ENCODE measurements at places on chromosomes 1 and 21. TPM values are rescaled to one million over a fixed set of nuclear protein-coding genes. Genes with fewer than 3 reads are reported as not detected.

TDRD10 gene
- total RNA-seq = not detected

BARHL2 gene
- not detected for total RNA-seq

FASLG gene
- total RNA-seq = 3.4 TPM

EVA1C gene
- 13.9 TPM for total RNA-seq

MAGI3 gene
- 4.5 TPM for total RNA-seq

GRCh38 chr1:53895421-53895820 is 1.4 kb downstream of the DIO1 start:
- H3K27me3 ChIP-seq = peaks cover 8% of the 10 kb centered on the region
- no peak overlapping the region for H3K4me3 ChIP-seq
- H3K36me3 ChIP-seq = no peaks in the 10 kb centered on the region
- peaks cover 3% of the 10 kb centered on the region for H3K4me1 ChIP-seq
- H3K27ac ChIP-seq = no peak overlapping the region

GRCh38 chr1:12111741-12112140 is 48.6 kb downstream of the TNFRSF8 start:
- H3K27me3 ChIP-seq = no peaks in the 10 kb centered on the region
- no peak overlapping the region for H3K4me3 ChIP-seq
- H3K4me1 ChIP-seq = no peaks in the 10 kb centered on the region
- no peaks in the 10 kb centered on the region for H3K36me3 ChIP-seq

DNA sequence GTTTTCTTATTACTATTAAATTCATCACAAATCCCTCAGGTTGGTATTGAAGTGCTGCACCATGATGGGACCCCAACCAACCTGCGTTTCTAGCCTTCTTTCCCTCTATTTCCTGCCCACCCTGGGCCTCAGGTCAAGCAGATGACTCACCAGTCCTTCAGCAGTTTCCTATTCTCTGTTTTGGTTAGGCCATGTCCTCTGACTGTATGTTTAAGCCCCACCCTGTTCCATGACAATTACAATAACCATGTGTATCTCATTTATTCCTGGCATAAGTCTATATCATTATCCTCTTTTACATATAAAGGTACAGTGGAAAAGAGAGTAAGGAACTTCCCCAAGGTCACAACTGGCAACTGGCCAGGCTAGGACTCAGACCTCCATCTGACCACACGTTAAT is 5.3 kb upstream of the FAM78B start:
- no peaks in the 10 kb centered on the region for H3K4me1 ChIP-seq
- no peak overlapping the region for H3K4me3 ChIP-seq
- no peaks in the 10 kb centered on the region for H3K36me3 ChIP-seq

GRCh38 chr1:203742436-203742835 is 22.5 kb upstream of the LAX1 start:
- peaks cover 8% of the 10 kb centered on the region for H3K4me1 ChIP-seq
- DNase-seq = no peak
- no peak overlapping the region for H3K4me3 ChIP-seq
- H3K27me3 ChIP-seq = no peaks in the 10 kb centered on the region
- H3K27ac ChIP-seq = no peak overlapping the region

DNA sequence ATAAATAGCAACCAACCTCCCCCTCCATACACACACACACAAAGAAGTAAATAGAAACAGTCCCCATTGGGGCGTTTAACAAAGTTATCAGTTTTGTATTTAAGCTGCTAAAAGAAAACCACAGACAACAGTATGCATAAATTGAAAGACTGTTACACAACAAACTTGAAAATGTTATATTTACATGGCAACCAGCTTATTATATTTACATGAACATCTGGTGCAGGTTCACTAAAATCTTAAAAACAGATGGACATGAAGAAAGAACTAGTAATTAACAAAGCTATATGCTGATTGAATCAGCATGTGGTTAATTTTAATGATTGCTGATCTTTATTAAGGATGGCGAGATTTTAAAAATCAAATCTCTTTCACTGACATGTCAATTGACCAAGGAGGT is 384.7 kb downstream of the LRRIQ3 start:
- no peaks in the 10 kb centered on the region for H3K27me3 ChIP-seq
- H3K36me3 ChIP-seq = no peaks in the 10 kb centered on the region
- no peak overlapping the region for H3K27ac ChIP-seq
- H3K4me1 ChIP-seq = no peaks in the 10 kb centered on the region
- H3K4me3 ChIP-seq = no peak overlapping the region
- no peak for DNase-seq

DNA sequence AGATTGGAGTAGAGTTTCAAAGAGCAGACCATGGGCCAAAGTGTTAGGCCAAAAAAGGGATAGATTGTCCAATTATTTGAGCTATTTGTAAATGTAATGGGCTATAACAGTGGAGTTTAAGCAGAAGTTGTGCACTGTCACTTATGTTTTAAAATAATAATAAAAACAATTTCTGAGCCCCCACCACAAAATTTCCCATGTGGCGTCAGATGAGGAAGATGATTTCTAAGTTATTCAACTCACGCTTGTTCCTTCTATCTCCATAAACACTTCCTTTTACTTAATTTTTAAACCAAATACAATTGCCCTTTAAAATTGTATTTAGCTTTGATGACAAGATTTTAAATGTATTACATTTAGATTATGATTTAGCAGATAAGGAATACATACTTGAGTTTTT is 330.0 kb downstream of the PTPRC start:
- H3K27me3 ChIP-seq = no peaks in the 10 kb centered on the region
- H3K27ac ChIP-seq = no peak overlapping the region

DNA sequence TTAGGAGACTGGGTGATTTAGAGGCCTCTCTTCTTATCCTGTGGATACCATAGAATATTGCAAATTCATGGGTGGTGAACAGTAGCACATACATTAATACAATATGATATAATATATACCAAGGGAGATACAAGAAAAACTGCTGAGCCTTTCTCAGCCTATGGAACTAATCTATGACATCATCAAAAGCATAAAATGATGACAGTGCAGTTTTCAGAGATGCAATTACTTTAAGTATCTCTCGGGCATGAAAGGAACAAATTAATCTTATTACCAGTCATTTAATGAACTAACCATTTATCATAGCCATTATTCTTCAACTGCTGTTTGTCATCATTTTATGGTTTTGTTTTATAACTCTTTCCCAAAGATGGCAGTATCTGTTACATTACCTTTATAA is 3.5 kb downstream of the CHODL start:
- no peaks in the 10 kb centered on the region for H3K36me3 ChIP-seq
- H3K4me3 ChIP-seq = no peak overlapping the region
- no peaks in the 10 kb centered on the region for H3K4me1 ChIP-seq
- H3K27ac ChIP-seq = no peak overlapping the region
- DNase-seq = no peak

GRCh38 chr1:28933277-28933676 is 18.9 kb downstream of the EPB41 start:
- no peaks in the 10 kb centered on the region for H3K27me3 ChIP-seq
- no peaks in the 10 kb centered on the region for H3K36me3 ChIP-seq

- H3K36me3 ChIP-seq = no peaks in the 10 kb centered on the region
- peaks cover 9% of the 10 kb centered on the region for H3K27me3 ChIP-seq
- no peak overlapping the region for H3K27ac ChIP-seq
- no peaks in the 10 kb centered on the region for H3K4me1 ChIP-seq
Observed at GRCh38 chr21:35345954-35346353, 296.9 kb upstream of the RUNX1 start.

DNA sequence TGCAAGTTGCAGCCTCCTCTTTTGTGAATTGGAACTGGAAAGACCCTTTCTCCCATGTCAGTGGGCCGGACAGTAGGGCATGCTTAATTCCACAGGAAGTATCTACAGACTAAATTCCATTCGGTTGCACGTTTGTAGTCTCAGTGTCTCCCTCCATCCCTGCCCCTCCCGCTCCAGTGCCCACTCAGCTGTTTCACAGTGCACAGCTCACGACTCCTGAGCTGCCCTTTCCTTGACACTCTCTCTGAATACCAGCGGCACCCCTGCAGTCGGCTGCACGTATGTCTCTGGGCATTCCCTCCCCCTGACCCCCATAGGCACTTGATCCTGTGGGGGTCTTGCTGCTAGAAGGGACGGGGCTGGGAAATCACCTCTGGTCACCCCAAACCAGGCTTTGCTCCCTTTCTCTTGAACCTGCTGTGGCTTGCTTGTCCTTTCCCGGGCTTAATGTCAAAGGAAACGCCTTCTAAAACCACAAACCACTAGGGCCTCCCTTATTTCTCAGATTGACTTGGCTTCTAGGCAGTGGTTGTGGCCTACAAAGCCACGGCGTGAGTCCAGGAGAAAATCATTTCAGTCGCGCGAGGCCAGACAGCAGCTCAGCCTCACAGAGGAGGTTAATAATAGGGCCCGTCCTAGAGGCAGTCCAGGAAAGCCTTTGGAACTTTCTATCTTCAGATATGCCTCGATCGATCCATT is 365.3 kb upstream of the PROX1 start:
- H3K4me1 ChIP-seq = no peaks in the 10 kb centered on the region
- DNase-seq = no peak
- H3K36me3 ChIP-seq = no peaks in the 10 kb centered on the region
- H3K27ac ChIP-seq = no peak overlapping the region

GRCh38 chr21:42666023-42666747 is 12.8 kb downstream of the PDE9A start:
- H3K4me1 ChIP-seq = peaks cover 5% of the 10 kb centered on the region
- H3K36me3 ChIP-seq = peaks cover 11% of the 10 kb centered on the region
- DNase-seq = no peak
- H3K27me3 ChIP-seq = peaks cover 10% of the 10 kb centered on the region
- H3K4me3 ChIP-seq = no peak overlapping the region

DNA sequence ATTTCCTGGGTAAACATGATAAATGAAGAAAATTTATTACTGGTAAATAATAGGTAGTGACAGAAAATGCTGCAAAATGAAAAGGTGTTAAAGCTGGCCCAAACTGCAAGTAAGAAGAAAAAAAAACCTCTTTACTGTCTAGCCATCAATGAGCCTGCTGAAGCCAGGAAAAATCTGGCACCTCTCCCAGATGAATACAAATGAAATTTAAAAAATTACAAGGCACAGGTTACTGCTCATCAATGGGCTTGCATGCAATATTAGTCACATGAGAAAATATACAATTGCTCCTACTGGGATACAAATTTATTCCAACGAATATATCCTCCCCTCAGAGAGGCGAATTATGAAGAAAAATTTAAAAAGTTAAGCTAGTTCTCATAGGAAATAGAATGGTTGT is 1422.5 kb downstream of the KCNT2 start:
- no peak overlapping the region for H3K4me3 ChIP-seq
- H3K27me3 ChIP-seq = no peaks in the 10 kb centered on the region
- H3K27ac ChIP-seq = no peak overlapping the region

DNA sequence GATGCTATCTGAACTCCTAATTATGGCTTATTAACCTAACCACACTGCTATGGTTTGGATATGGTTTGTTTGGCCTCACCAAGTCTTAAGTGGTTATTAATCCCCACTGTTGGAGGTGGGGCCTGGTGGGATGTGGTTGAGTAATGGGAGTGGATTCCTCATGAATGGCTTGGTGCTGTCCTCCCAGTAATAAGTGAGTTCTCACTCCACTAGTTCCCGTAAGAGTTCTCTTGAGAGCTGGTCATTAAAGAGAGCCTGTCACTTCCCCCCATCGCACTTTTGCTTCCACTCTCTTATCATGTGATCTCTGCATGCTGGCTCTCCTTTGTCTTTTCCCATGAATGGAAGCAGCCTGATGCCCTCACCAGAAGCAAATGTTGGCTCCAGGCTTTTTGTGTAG is 328.8 kb downstream of the PLA2G4A start:
- no peak overlapping the region for H3K4me3 ChIP-seq
- H3K4me1 ChIP-seq = no peaks in the 10 kb centered on the region
- no peak for DNase-seq
- H3K27me3 ChIP-seq = no peaks in the 10 kb centered on the region
- no peak overlapping the region for H3K27ac ChIP-seq
- H3K36me3 ChIP-seq = no peaks in the 10 kb centered on the region

- no peaks in the 10 kb centered on the region for H3K4me1 ChIP-seq
- H3K27me3 ChIP-seq = no peaks in the 10 kb centered on the region
- H3K4me3 ChIP-seq = no peak overlapping the region
- DNase-seq = no peak
- no peak overlapping the region for H3K27ac ChIP-seq
Observed at GRCh38 chr1:209030454-209031167, 552.9 kb upstream of the CAMK1G start.

DNA sequence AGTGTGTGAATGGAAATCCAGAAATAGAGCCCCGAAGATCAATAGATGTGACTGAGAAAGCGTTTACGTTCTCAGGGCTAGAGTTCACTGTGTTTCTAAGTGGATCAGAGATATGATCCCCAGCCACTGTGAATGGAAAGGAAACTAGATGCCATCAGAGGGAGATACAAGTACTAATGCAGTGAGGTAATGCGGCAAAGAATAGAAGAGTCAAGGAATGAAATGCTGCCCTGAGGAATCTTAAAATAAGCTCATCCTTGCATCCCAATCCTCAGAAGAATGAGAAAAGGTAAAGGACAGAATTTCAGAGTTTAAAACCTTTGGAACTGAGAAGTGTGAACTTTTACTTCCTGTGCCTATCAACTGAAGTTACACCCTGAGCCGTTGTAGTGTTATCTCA is 165.5 kb upstream of the ESRRG start:
- no peak overlapping the region for H3K27ac ChIP-seq
- no peaks in the 10 kb centered on the region for H3K36me3 ChIP-seq
- DNase-seq = no peak
- no peaks in the 10 kb centered on the region for H3K4me1 ChIP-seq
- no peak overlapping the region for H3K4me3 ChIP-seq

DNA sequence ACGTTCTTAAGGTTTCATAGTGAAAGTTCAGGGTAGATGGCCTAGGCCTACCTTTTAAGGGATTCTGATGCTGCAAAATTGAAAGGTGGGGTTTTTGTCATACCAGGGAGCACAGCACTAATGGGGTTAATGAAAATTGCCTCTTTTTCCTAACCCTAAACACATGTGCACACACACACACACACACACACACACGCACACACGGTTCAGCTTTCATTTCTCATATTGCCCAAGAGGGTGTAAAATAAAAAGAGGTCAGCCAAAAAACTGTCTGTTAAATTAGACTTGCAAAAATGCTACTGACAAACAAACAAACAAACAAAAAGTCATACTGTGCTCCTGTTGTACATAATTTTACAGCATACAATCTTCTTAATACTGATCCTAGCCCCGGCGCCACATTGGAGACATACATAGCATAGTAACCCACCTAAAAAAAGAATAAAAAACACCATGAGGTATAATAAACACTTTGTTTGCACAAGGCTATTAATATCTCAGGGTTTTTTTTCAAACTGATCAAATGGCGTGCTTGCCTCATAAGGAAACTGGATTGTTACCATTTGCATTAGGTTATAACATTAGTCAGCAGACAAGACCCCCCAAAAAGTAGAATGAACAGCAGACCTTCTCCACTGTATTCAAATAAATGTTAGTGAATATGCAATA is 69.1 kb downstream of the TGFB2 start:
- no peaks in the 10 kb centered on the region for H3K4me1 ChIP-seq
- no peak overlapping the region for H3K4me3 ChIP-seq
- no peak for DNase-seq

GRCh38 chr1:226519716-226520598 is 28.6 kb upstream of the STUM start:
- H3K4me1 ChIP-seq = no peaks in the 10 kb centered on the region
- H3K27ac ChIP-seq = no peak overlapping the region
- no peak overlapping the region for H3K4me3 ChIP-seq
- H3K27me3 ChIP-seq = no peaks in the 10 kb centered on the region
- no peak for DNase-seq

Data from T-cell (primary cell).